ENCODE measurements at places on chromosomes 12 and 14.

GRCh38 chr14:33911046-33911445 lies 39.8 kb downstream of the EGLN3 start:
- DNase-seq: no peak

GRCh38 chr12:21583587-21583986 lies 21.1 kb downstream of the GYS2 start:
- no peak for DNase-seq

DNA sequence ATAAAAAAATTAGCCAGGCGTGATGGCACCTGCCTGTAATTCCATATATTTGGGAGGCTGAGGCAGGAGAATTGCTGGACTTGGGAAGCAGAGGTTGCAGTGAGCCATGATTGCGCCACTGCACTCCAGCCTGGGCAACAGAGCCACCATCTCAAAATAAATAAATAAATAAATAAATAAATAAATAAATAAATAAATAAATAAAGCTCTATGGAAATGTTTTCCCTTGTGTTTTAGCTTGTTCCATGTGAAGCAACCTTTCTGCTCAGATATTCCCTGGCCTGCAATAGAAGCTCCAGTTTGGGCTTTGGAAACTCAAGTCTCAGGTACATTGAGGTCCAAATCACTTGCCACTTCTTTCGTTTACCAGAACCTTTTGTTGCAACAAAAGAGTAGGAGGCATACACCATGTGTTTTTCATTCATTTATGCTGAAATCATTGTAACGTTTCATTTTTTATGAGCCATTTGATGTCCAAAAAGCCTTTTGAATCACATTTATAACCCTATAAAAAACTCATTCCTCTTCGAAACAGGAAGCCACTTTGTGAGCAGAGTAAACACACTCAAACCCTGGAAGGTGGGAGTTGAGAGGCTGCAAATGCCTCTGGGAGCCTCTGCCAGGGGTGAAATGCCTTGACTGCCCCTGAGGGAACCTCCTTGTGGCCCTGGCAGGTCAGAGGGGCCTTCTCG lies 376.6 kb upstream of the TBX3 start:
- no peak for DNase-seq

GRCh38 chr12:13165617-13166041 lies 30.9 kb upstream of the EMP1 start:
- DNase-seq: no peak

DNA sequence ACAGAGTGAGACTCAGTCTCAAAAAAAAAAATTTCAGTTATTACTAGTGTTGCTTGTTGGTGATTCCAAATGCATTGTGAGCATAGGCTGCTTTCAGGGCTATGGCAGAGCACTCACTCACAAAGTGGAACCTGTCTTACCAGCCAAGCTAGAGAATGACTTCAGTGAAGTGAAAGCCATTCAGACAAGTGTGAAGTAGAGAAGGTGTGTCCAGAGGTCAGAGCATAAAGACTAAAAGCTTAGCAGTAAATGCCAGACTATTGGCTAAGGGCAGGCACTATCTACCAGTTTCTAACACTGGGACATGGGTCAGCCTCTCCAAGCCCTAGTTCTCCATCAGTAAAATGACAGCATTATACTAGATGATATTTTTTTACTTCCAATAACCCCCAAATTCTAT lies 12.7 kb downstream of the PPP1R36 start:
- DNase-seq: no peak

DNA sequence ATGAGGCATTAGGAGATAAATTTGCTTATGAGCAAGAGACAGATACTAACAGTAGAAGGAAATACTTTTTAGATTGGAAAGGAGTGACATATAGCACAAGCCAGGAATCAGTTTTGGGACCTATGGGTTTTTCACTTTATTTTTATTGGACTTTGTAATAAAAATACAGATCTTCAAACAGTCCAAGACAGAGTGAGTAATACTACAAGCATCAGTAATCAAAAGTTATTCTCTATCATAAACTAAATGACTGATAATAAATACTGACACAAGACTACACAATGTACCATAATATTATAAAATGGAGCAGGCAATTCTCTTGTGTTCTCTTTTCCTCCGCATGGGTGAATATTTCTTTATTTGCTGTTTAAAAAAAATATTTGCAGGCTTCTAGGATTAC lies 85.8 kb downstream of the DERA start:
- DNase-seq: no peak

- no peak for DNase-seq
Observed at GRCh38 chr12:40146800-40147797, 41.2 kb upstream of the SLC2A13 start.

- no peak for DNase-seq
Observed at GRCh38 chr12:12616512-12617310, 5.0 kb downstream of the CREBL2 start.

- DNase-seq: peak; percentile 54
Observed at GRCh38 chr14:67971627-67972625, 152.3 kb downstream of the RAD51B start.

- no peak for DNase-seq
Observed at GRCh38 chr12:41311883-41312282, 123.8 kb downstream of the PDZRN4 start.

- no peak for DNase-seq
Observed at GRCh38 chr12:9587987-9588600, 19.6 kb downstream of the KLRB1 start.

GRCh38 chr14:63267171-63267570 lies 51.6 kb downstream of the GPHB5 start:
- no peak for DNase-seq

DNA sequence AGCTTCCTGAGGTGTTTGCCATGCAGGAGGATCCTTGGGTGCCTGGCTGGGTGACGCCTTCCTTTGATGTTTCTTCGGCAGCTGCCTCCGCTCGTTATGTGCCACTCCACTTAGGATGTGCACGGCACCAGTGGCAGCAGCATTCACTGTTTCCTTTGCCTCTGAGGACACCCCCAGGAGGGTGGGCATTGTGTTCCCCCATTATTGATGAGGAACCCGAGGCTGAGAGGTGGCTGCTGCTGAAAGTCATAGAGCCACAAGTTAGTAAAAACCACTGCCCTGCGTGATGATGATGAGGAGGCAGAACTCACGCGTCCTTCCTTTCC lies 41.2 kb downstream of the EP400 start:
- no peak for DNase-seq

GRCh38 chr14:87309557-87309956 lies 683.4 kb downstream of the GALC start:
- no peak for DNase-seq
